ENCODE measurements at places on chromosomes 6 and 20.

GRCh38 chr6:32983493-32983848, 15.1 kb downstream of the BRD2 start:
- DNase-seq, result no peak

DNA sequence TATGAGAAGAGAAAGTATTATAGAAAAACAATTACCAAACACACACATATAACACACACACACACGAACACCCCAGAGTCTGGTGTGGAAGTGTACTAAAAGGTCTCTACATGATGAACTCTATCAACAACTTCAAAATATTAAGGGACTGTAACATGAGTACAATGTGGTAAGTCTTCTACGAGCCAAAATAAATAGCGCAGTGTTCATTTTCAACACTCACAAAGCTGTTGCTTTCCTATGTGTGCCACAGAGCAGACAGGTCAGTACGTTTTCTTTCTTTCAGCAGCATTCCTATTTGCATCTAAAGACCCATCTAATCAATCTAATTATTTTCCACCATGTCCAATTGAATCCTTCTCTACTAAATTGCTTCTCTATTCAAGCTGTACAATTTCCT, 12.1 kb upstream of the CNKSR3 start:
- no peak for DNase-seq

DNA sequence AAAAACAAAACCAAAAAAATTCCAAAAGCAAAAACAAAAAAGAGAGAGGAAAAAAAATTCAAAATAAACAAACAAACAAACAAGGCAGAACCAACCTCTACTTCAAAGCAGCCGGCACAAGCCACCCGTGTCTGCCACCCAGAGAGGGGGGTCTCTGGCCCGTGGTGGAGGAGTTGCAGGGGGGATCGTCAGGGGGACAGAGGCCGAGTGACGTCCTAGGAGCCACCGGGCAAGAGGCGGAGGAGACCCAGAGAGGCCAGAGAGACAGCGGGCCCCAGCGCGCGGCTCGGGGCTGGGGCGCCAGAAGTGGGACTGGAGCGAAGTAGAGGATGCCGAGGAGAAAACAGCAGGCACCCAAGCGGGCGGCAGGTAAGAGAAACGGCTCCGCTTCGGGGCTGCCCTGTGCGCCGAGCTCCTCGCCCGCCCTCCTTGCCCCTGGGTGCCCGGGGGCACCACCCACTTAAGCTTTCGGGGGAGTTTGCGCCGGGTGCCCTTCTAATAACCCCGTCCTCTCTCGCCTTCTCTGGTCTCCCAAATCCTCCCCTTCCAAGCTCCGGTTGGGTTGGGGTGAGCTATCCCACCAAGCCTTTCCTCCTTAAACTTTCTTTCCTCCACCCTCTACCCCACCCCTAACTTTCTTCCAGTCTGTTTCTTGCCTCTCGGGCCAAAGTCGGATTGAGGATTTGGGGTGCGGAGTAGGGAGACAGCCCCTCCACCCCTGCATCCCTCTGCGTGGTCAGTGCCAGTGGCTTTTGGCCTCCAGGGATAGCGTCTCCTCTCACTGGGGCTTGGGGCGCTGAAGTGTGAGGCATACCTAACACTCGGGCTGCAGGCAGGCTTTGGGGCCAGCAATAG, 1.0 kb downstream of the TSHZ2 start:
- no peak for DNase-seq

- no peak for DNase-seq
Measured at GRCh38 chr6:3770023-3770720, 18.7 kb upstream of the PXDC1 start.

GRCh38 chr6:148242180-148242579, 100.5 kb upstream of the SASH1 start:
- no peak for DNase-seq

GRCh38 chr20:63942969-63943807, 13.0 kb downstream of the UCKL1 start:
- no peak for DNase-seq

DNA sequence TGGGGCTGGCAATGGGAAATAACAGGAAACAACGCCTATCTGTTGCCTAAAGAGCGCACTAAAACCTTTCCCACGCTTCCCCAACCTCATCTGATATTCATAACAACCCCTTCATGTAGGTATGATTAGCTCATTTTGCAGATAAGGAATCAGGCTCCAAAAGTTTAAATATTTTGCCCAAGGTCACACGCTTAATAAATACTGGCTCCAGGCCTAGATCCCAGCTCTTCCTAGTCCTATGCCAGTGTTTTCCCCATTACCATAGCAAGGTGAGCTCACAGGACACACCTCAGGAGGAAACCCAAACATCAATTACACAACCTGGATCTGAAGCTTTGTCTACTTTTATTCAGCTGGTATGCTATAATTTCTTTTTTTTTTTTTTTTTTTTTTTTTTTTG, 19.6 kb downstream of the MBOAT1 start:
- DNase-seq, result no peak

DNA sequence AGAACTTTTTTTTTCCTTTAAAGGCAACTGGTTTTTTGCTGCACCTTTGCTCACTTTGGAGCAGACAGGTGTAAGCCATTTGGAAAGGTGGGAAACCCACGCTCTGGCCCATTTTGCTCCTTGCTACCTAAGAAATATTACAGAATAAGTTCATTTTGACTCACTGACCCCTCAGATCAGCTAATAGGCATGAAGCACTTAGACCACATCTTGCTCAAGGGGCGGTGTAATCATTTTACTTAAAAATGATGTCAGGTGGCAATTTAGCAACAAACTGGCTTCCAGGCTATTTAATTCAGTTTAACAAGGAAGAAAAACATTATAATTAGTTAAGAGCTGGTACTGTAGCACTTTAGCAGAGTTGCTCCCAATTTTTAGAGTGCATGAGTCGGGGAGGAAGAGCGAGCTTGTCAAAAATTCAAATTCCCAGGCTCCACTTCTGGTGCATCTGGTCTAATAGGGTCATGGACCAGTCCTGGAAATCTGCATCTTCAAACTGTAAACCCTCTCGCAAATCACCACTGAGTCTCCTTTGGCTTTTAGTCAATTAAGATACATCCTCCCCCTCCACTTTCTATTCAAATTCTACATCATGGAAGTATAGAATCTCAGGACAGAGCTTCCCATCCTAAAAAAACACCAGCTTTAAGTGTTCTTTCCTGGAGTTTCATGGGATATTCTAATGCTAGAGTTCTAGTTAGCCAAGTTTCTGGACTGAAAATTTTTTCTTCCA, 38.2 kb downstream of the JAG1 start:
- no peak for DNase-seq

GRCh38 chr20:2801286-2801728, 880 bp upstream of the CPXM1 start:
- DNase-seq, result no peak

- no peak for DNase-seq
Measured at GRCh38 chr6:52557389-52558265, 19.2 kb downstream of the TRAM2 start.

GRCh38 chr20:38872491-38873049, 53.6 kb upstream of the FAM83D start:
- no peak for DNase-seq

DNA sequence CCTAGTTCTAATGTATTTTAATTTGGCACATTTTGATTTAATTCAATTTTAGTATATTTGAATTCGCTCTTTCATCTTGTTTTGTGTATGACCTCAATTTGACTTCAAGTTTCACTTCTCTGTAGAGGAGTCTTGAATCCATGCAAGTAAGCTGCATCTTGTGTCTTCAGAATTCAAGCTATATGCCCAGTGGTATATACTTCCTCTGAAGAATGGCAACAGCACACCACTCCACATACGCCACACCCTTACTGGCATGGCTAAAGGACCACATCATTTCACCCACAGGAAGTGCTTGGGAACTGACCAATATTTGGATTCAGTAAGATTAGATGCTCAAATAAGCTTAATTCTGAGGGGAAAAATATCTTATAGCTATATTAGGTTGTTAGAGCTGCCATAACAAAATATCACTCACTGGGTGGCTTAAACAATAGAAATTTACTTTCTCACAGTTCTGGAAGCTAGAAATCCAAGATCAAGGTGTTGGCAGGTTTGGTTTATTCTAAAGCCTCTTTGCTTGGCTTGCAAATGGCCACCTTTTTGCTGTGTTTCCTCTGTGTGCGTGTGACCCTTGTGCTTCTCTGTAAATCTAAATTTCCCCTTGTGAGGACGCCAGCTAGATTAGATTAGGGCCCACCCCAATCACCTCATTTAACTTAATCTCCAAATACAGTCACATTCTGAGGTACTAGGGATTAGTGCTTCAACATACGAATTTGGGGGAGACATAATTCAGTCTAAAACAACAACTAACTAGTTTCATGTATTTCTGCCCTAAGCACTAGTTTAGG, 2.8 kb upstream of the ASF1A start:
- DNase-seq, result no peak

- no peak for DNase-seq
Measured at GRCh38 chr6:135993361-135993760, 141.9 kb downstream of the PDE7B start.

DNA sequence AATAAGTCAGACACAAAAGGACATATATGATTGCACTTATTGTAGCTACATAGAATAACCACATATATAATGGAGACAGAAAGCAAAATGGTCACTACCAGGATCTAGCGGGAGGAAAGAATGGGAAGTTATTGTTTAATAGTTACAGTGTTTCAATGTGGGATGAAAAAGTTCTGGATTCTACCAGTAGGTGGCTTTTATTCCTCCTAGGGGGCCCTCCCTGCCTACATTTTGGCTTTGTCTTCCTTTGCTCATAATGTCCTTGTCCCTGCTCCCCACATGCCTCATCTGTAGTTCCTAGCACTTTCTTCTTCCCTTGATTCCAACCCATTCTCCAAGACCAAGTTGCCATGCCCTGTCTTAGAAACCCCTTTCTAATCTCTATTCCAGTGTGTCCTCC, 16.3 kb downstream of the ZNF133 start:
- DNase-seq, result no peak

GRCh38 chr6:56199956-56200355, 47.4 kb downstream of the COL21A1 start:
- DNase-seq, result no peak

GRCh38 chr6:148724428-148724827, 22.4 kb upstream of the UST start:
- no peak for DNase-seq

DNA sequence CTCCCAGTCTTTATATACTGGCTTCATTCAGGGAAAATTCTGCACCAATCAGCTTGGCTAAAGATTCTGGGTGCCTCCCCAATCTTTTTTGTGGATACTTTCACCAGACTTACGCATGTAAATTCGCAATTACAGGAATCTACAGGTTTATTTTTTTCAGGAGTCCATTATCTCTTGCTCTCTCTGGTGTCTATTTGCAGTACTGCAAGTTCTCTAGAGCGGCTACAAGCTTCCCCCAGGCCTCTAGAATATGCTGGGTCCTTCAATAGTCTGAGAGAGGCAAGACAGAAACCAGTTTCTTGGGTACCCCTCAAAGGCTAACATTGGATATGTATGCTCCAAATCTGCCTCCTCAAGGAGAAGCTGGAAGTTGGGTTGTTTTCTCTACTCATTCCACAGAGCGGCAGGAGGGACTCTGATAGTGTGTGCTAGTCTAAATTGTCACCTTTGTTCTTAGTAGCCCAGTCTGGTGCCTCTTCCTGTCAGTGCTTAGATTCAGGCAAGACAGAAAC, 58.5 kb downstream of the SUN5 start:
- no peak for DNase-seq

GRCh38 chr20:6231556-6231955, 108.7 kb upstream of the FERMT1 start:
- no peak for DNase-seq

DNA sequence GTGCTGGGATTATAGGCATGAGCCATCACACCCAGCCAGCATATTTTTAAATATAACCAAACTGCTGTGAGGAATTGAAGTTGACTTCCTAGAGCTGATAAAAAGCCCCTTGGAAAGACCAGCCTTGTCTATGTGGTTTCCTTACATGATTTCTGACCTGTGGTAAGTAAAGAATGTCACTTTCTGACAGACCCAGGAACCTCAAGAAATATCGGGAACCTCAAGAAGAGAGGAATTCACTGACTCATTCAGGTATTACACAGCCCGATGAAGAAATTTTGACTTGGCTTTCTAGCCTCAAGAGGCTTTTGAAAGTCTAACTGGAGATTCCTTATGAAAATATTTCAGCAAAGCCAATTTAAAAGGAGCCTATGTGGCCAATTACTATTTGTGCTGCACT, 71.8 kb downstream of the FOXF2 start:
- no peak for DNase-seq
